ENCODE measurements at places on chromosomes 1 and 21.

- DNase-seq: no peak
Measured at GRCh38 chr1:54978528-54979326, 1.7 kb upstream of the TMEM61 start.

- no peak for DNase-seq
Measured at GRCh38 chr21:45037986-45038385, 36.4 kb upstream of the ADARB1 start.

- no peak for DNase-seq
Measured at GRCh38 chr1:187744665-187745064, 915.9 kb downstream of the PLA2G4A start.

GRCh38 chr1:235865565-235866204, 1.0 kb downstream of the LYST start:
- DNase-seq: no peak

DNA sequence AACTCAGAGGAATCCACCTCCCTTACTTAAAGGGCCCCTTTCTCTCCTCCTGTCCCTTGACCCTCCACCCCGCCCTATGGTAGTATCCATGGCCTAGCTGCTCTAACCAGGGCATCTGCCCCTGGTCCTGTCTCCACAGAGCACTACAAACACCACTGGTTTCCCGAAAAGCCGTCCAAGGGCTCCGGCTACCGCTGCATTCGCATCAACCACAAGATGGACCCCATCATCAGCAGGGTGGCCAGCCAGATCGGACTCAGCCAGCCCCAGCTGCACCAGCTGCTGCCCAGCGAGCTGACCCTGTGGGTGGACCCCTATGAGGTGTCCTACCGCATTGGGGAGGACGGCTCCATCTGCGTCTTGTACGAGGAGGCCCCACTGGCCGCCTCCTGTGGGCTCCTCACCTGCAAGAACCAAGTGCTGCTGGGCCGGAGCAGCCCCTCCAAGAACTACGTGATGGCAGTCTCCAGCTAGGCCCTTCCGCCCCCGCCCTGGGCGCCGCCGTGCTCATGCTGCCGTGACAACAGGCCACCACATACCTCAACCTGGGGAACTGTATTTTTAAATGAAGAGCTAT, 1.7 kb downstream of the BTG2 start:
- peak; percentile 25 for DNase-seq

- no peak for DNase-seq
Measured at GRCh38 chr1:105686874-105687690, 1369.4 kb upstream of the PRMT6 start.

- no peak for DNase-seq
Measured at GRCh38 chr21:45470773-45471524, 66.0 kb downstream of the COL18A1 start.

DNA sequence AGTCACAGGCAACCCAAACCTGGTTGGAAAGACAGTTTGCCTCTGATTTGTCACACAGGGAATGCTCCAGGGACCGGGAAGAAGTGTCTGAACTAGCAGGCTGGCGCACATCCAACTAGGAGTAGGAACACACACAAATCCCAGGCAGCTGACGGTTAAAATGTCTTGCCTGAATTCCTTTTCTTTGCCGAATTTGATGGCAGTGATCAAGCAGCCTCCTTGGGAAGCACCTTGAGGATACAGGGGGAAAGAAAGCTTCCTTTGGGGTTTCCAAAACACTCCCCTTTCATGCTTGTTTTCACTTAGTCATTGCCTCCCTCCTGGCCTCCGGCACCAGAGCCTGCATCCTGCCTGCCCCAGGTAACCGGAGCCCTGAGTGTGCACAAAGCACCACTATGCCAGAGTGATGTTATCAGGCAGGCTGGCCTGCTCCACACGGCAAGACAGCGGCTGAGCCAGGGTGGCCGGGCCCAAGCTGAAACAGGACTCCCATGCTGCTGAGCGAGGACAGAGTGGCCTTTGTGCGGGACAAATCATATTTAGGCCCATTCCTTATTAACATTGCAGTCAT, 193.8 kb downstream of the LMX1A start:
- peak; percentile 44 for DNase-seq

DNA sequence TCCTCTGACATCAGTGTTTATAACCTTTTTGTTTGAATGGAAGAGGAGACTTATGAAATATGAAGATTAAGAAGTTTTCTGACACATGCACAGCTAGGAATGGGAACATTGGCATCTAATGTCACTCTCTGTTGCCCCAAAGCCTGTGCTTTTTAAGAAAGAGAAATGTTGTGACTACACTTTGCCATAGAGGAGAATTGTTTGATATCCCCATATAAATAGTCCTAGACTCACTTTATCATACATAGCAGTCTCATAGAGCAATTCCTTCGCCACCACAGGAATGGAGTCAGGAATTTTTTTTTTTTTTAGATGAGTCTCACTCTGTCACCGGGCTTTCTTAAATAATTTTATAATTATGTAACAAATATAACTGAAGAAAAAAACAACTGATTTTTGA, 1.5 kb downstream of the KRTAP21-3 start:
- no peak for DNase-seq

- DNase-seq: no peak
Measured at GRCh38 chr1:25476186-25477097, 45.7 kb downstream of the MACO1 start.

GRCh38 chr1:86149591-86149990, 7.0 kb downstream of the COL24A1 start:
- no peak for DNase-seq

DNA sequence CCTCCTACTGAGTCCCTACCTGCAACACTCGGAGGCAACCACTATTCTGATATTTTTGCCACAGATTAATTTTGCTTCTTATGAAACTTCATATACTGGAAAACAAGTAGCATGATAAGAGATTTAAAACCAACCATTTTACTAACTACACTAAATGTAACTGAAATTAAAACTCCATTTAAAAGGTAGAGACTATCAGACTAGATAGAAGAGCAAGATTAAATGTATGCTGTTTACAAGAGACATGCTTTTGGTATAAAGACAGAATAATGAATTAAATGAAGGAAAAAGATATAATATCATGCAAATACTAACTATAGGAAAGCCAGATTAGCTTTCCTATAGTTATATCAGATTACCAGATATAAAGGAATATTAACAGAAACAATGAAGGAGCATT, 175.9 kb downstream of the DYRK1A start:
- DNase-seq: no peak

DNA sequence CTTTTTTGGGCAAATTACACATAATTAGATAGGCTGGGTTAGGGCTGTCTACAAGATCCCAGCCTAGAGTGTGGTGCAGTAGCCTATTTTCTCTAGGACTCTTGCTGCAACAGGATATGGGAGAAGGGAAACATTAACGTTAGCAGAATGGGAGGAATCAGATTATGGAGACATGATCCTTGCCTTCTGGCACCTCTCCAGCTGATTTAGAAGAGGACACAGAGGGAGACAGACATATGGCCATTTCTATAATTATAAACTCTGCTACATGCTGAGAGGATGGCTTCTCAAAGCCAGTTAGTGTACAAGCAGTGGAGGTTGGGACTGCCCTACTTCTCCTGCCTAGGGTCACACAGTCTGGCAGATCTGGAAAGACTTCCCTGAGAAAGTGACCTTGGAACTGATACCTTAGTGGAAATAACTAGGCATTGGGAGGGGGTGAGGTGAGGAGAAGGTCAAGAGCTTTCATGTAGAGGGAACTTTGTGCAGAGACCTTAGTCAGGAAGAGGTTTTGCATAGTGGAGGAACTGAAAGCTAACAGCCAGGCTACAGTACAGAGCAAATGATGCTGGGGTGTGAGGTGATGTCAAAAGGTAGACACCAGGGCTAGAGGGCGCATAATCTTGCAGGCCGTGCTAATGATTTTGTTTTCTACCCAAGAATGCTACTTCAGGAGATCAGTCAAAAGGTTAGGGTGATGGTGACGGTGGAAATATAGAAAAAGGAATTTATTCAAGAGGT, 1.2 kb upstream of the CD1D start:
- DNase-seq: no peak

DNA sequence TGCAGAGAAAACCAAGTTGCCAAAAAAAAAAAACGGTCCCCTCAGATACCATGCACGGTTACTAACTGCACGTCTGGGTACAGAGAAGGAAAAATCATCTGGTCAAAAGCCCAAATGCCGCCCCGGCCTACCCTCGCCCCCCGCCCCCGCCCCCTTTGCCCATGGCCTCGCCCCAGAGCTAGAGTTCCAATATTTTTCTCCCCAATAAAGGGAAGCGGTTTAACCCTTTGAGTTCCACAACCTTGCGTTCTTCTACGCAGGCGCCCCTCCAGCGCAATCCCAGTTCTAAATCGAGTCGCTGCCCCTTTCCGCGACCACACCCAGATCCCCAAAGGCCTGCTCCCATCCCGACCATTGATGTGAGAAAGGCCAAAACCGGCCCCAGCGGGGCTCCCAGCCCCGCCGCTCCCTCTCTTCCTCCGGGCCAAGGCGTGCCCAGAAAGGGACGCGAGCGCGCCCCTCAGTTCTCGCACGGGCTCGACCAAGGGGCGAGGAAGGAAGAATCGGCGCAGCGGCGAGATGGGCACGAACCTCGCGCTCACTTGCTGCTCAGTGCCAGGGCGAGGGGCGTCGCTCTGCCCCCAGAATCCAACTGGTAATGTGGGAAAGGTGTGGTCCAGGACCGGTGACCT, 797 bp downstream of the WDR47 start:
- DNase-seq: peak; percentile 47

GRCh38 chr1:44275991-44276405, 62.7 kb downstream of the DMAP1 start:
- DNase-seq: no peak

DNA sequence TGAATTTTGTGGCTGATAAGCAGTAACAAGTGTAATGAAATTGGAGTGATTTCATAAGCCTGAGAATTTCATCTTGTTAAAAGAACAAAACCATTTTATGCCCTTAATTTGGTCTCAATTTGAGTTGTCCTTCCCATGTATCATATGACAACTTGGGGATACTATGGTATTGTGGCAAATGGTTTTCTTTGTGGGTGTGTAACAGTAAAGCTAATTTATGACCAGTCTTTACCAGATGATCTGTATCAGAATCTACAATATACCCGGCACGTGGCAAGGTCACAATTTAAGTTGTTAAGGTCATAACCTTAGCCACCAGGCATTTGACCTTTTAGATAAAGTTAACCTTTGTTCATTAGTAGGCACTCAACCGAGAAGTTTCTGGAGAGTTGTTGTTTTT, 9.1 kb downstream of the NFIA start:
- peak; percentile 13 for DNase-seq

DNA sequence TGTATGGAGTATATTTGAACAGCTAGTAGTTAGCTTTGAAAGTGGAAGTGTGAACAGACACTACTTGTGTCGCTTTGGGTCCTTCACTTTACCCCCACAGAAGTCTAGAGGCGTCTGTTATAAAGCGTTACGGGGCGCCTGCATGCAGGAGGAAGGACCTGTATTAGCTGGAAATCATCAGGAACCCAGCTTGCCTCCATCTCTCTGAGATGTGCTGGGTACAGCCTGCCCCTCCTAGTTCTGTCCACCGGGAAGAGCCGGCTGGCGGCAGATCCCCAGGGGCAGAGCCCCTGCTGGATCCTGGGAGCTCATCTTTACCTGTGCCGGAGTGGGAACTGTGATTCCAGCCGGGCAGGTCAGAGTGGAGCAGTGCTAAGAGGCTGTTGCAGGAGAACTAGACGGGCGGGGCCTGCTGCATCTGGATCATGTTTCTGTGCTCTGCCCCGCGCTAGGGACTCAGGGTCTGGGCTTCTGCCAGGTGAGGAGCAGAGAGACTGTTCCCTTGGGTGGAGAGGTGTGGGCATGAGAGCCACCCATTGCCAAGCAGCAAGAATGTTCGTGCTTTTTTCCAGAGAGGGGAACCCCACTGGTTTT, 22.3 kb upstream of the SPSB1 start:
- DNase-seq: peak; percentile 49

- no peak for DNase-seq
Measured at GRCh38 chr21:36732217-36732616, 33.3 kb downstream of the SIM2 start.

DNA sequence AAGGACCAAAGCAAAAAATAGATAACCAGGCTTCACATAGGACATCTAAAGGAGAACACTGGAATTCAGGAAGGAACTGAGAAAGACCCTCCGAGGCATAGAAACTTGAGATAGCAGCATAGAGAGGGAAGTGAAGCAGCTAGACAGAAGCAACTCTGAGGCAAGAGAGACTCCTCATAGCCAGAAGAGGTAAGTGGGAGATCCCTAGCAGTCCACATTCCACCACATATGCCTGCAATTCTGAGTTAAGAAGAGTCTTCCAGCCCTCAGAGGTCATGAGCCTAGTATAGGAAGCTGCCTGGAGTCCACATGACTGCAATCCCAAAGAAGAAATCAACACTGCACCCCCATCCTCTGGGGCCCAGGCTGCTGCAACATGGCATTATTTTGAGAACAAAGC, 13.9 kb upstream of the FGGY start:
- no peak for DNase-seq

DNA sequence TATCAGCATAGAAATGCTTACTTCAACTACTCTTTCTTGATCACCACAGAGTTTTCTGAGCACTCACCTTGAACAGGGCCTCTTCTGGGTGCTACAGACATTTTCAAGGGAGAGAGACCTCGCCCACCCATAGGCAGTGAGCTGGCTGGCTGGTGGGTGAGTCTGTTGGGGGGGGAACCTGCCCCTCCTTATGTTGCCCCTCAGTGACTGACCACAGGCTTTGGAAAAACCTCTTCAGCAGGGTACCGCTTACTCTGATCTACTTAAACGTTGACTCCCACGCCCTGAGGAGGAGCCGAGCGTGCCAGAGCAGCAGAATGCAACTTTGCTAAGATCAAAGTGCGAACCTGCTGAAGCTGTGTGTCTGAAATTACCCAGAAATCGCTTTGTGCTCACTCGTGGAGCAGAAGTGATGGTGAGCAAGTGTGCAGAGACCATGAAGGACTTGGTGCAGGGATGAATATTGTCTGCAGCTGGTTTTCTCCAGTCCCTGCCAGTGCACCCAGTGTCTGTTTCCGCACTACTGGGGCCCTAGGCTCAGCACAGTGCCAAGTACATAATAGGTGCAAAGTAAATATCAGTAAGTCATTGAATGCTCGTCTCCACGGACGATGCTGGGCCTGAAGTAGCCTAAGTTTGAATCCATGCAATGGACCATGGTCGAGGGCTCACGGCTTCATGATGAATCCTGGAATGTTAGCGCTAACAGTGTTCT, 158.7 kb upstream of the IRF2BP2 start:
- no peak for DNase-seq

DNA sequence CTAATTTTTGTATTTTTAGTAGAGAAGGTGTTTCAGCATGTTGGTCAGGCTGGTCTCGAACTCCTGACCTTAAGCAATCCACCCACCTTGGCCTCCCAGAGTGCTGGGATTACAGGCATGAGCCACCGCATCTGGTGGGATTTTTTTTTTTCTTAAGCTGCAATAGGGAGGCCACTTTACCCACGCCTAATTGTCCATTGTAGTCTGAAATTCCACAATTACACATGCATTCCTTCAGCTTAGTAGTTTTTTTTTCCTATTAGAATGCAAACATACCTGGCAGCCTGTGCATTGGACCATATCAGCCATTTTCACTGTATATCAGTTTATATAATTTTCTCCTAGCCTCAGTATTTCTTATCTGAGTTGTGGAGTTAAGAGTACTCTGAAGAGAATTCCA, 186.8 kb downstream of the LMX1A start:
- DNase-seq: no peak

- no peak for DNase-seq
Measured at GRCh38 chr1:43345120-43345519, 7.5 kb downstream of the MPL start.

All from nephron progenitor cell (in vitro differentiated cells).